ENCODE measurements at places on chromosomes 2 and 18.

GRCh38 chr2:236769981-236770671 is 200.5 kb downstream of the ACKR3 start:
- DNase-seq, result peak; percentile 33

- DNase-seq, result no peak
Measured at GRCh38 chr18:59980188-59980637, 80.4 kb downstream of the PMAIP1 start.

DNA sequence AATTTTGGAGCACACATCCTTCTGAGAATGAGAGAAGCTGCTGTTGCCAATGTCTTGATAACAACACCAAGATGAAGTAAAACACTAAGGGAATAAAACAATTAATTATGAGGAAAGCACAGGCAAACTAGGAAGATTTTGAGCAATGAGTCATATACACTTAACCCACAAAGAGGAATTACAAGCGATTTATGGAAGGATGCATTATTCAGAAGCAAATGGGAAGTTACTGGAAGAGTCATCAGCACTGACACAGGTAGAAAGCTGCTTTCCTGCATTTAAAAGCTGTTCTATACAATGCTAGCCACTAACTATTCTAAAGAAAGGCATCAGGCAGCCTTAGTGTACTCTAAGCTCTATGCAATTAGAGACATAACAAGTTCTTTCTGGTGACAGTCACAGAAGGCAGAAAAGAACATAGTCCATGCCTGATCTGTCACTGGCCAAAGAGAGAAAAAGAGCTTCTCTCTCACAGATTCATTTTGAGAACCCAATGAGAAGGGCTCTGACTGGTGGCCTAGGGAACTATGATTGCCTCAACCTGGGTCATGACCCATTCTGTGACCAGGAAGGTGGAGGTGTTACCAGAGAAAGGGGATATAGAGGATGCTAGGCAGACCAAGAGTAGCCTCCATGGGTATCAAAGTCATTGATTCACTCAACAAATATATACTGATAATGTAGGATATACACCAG is 45.4 kb downstream of the M1AP start:
- DNase-seq, result peak; percentile 59

DNA sequence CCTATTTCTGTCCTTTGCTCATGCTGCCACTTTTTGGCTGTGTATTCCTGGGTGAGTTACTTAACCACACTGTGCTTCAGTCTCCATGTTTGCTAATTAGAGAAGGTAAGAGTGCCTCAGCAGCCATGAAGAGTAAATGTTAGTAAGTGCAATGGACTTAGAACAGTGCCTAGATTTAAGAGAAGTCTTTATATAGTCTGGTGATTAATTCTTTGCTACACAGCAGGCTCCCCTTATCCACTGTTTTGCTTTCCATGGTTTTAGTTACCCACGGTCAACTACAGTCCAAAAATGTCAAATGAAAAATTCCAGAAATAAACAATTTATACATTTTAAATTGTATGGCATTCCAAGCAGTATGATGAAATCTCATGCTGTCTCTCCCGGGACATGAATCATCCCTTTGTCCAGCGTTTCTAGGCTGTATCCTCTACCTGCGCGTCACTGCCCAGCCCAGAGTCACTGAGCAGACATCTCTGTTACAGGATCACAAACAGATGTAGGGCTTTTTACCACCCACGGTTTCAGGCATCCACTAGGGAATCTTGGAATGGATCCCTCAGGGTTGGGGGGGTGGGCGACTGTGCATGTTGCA is 91.0 kb downstream of the CTIF start:
- peak; percentile 64 for DNase-seq

- no peak for DNase-seq
Measured at GRCh38 chr2:34162231-34162630, 563.1 kb upstream of the FAM98A start.

DNA sequence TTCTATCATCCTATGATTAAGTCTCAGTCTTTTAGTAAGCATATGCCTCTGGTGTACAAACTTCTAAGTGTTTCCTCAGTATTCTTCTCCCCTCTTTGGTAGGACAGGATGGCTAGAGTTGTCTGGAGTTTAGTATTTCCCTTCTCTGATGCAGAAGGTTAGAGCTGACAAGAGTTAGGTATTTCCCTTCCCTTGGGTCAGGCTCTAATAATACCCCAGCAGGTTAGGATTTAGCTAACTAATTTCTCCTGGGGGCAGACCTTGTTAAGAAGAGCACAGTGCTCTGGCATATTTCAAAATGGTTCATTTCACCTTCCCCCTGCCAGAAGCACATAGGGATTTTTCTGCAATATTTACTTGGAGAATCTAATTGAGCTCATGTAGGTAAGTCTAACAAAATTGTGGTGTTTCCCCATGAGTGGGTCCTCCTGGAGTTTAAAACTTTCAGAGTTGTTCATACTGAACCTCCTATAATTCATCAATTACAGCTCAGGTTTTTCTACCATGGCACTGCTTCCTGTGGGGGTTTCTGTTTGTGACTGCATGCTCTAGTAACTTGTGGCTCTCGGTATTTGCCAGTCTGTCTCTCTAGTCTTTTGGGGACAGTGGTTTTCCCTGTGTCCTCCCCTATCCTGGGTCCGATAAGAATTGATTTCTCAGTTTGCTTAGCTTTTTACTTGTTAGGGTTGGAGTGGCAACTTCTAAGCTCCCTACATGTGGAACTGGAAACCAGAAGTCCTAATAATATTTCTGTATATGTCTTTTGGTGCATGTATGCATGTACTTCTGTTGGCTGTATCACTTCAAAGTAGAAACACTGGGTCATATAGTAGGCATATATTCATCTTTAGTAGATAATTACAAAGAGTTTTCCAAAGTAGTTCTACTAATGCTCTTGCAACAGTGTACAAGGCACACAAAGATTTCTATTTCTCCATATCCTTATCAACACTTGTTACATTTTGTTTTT is 77.7 kb downstream of the GDF7 start:
- no peak for DNase-seq

DNA sequence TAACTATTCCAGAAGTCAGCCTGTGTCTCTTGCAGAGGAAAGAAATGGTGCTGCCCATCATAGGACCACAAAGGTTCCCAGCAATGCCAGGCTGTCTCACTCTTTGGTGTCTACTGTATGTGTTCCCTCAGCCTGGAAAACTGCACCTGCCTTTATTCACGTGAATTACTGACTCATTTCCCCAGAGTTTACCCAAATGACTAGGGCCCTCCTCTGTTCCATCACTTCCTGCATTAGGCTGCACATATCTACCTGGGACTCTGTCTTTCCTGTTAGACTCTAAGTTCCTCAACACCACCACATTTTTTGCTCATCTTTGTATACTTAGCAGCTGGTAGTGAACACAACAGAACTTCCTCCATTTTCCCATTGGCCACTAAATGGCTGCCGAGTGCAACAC is 188.3 kb downstream of the FHOD3 start:
- DNase-seq, result no peak

DNA sequence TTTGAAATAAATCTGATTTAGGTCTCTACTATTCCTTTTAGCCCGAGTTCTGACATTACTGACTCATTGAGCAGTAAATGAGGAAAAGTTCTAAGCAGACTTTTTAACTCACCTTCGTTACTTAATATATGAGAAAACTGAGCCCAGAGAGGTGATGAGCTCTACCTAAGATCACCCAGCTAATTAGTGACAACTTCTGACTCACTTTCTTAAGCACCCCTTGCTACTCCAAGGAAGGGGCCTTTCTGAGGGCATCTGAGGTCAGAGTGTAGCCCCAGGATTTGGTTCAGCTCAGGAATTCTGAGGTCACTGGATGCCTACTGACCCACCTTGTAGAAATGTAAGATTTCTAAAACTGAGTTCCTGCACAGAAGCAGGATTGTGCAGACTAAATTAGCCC is 102.2 kb upstream of the FZD5 start:
- no peak for DNase-seq

DNA sequence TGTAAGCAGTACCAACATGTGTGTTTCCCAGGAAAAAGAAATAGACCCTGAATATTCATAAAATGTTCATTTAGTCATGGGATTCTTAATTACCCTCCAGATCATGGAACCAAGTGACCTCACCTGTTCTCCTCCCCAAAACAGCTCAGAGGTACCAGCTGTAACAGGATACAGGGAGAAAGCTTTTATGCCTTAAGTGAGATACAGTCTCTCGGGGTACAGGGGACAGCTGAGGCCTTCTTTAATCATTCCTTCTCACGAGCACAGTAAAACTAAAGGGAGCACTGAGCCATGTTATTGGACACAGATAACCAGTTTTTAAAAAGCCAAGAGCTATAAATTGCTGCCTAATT is 16.6 kb downstream of the EPHA4 start:
- no peak for DNase-seq

- peak; percentile 59 for DNase-seq
Measured at GRCh38 chr2:85505551-85506238, 33.3 kb upstream of the MAT2A start.

DNA sequence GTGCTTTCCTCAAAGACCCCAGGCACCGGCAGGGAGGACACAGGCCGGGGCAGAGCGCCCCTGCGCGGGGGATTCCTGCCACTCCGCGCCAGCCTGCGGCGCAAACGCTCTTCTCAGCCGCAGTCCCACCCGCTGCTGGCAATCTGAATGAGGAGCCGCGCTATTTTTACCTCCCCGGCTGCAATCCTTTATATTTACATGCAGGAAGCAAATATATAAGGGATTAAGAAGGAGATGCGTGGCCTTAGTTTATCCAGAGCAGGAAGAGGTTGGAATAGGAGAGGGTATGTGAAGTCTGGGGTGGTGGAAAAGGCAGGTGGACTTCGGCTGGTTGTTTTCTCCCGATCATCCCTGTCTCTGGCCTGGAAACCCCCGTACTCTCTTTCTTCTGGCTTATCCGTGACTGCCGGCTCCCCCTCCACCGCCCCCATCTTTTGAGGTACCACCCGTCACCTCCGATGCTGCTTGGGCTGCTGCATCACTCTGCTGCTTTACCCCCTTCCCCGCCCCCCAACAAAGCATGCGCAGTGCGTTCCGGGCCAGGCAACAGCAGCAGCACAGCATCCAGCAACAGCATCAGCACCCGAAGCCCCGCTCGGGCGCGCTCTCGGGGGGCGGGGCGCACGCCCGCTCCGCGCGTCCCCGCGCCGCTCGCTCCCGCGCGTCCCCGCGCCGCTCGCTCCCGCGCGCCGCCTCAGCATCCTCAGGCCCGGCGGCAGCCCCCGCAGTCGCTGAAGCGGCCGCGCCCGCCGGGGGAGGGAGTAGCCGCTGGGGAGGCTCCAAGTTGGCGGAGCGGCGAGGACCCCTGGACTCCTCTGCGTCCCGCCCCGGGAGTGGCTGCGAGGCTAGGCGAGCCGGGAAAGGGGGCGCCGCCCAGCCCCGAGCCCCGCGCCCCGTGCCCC is at the start of gene ADAM23:
Gene ADAM23, plus strand, starts transcription at position 700 of the 902 bp plus-strand sequence. CDS start 335 bp downstream, outside the sequence.
- peak; percentile 33 for DNase-seq

GRCh38 chr2:105194022-105194675 is 47.4 kb upstream of the GPR45 start:
- no peak for DNase-seq

DNA sequence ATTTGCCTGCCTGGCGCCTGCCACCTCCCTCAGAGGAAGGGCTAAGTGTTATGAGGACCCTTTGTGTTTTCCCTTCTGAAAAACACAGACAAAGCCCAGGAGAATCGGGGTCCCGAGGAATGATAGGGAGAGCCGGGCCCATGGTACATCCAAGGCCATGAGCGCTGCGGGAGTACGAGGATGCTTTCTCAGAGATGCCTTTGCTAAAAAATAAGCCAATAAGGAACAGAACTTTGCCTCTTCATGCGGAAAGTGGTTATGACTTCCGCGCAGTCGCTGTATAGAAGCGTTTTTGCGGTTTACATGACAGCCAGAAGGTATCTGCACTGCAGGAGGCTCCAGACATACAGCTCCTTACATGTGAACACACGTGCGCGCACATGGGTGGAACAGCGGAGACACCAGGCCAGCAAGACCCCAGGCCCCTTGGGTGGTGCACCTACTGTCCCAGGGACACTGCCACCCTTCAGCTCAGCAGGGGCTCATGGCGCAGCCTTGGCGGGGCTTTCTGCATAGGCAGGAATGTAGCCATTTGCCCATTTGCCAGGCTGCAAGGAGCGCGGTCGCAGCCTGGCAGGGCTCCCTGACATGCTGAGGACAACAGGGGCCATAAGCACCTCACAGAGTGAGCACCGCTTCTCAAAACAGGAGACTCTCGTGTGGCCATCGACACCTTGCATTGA is 252.4 kb upstream of the SALL3 start:
- no peak for DNase-seq

DNA sequence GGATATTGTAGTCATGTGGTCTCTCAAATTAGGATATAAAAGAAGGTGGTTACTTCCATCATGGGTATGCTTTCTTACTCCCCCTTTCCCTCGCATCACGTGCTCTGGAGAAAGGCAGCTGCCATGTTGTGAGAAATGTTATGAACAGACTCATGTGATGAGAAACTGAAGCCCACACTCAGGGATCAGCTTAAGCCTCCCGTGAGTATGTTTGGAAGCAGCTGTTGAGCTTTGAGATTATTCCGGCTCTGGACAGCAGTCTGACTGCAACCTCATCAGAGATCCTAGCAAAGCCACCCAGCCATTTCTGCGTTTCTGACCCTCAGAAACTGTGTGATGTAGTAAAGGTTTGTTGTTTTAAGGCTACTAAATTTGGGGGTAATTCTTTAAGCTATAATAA is 700.1 kb downstream of the ADCYAP1 start:
- DNase-seq, result no peak

DNA sequence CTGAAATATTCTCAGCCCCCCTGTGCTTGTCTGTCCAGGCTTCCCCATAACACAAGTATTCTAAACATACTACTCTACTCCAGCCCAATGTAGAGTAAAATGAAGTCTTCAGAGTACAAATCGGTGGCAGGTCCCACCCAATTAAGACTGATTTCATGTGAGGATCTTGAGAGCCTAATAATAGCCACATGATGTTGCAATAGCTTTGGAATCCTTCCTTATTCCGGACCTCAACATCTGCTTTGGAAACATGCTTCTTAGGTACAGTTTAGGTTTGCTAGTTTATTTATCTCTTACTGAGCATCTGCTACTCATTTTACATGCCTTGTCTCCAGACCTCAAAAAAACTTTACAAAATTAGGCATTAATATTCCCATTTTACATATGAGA is 207.3 kb upstream of the RAB6C start:
- no peak for DNase-seq

DNA sequence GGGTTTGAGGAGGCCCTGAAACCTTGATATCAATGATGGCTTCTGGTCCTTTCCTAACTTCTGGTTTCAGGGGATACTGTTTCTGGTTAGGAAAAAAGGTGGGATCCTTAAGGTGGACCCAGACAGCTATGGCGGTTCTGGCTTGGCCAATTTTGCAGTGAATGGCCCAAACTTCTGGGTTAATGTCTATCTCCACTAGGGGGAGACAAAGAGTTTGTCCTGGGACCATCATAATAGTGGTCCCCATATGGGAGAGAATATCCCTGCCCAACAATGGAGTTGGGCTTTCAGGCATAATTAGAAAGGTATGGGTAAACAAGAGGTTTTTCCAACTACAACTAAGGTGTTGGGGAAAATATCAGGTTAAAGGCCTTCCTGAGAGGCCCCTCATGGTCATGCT is 273.5 kb downstream of the CALCRL start:
- no peak for DNase-seq

DNA sequence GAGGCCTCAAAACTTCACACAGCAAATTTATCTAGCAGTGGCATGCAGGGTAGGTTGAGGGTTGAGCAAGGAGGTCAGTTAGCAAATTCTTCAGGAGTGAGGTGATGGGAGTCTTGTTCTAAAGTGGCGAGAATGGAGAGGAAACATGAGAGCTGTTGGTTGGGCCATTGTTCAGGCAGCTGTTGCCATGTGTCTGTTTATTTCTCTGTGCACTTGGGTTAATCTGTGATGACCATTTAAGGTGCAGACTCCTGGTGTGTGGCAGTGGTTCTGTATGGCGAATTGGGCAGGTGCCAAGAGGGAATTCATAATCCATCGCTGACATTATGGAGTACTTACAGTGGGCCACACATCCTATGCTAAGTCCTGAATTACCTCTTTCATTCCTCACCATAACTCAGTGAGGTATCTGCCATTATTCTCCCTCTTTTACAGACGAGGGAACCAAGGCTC is 30.4 kb downstream of the TMEM178A start:
- DNase-seq, result no peak
